Stimulated activated CD8-positive, alpha-beta memory T cell treated with anti-CD3 and anti-CD28 coated beads, Interleukin-15, amount 100 ng/mL, for 48 hours (primary cell): ENCODE measurements at places on chromosomes 11 and 22.

DNA sequence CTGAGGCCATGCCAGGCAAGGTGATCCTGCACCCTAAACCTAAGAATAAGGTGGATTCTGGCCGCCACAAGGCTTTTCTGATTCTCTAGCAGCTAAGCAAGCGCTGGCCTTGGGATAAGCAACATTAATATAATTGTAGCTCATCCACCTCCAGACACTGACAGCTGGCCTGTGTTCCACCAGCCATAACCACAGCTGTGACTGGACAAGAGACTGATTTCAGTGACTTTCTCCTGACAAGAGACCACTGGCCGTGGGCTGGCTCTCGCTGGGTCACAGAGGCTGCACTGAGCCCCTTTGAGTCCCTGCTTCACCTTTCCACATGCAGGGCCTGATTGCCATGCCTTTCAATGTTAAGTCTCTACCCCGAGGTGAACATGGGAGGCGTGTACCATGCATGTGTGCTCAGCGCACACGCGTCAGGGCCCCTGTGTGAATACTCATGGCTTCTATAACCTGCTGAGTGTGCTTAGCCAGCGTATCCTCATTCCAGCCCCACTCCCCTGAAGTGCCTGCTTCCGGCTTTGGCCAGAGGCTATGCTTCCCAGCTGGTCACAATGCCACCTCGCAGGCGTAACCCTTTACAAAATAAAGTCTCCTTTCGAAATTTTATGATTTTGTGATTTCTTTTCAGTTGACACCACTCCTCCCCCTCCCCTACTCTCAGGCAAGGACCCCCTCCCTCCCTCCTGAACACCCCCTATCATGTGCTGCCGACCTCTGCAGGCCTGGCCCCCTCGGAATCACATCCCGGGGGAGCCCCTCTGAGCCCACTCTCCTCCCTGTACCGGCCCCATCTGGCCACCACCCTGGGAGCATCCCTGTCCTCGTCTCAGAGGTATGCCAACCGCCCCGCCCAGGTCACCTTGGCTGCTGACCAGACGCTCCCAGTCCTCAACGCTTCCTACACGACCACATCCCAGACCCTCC lies 128.1 kb downstream of the CTTN start:
- no peak for DNase-seq

DNA sequence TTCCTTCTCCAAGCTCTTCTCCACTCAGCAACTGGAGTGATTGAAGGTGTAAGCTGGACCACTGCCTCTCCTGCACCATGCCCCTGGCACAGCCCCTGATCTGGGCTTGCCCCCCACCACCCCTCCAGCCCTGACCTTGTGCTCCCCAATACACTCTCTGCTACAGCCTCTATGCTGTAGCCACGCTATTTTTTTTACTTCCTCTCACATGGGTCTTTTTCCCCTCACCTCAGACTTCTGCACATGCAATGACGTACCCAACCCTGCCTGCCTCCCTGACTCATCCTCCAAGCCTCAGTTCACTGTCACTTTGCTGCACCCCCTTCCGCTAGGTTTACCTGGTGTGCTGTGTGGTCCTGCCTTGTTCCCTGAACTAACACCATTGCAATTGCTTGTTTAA lies 9.0 kb downstream of the CSNK2A3 start:
- no peak for DNase-seq

GRCh38 chr11:84894666-84895065 lies 732.5 kb downstream of the DLG2 start:
- no peak for DNase-seq

- no peak for DNase-seq
These were observed 1.2 kb downstream of the DPAGT1 start for GRCh38 chr11:119100246-119100970.

DNA sequence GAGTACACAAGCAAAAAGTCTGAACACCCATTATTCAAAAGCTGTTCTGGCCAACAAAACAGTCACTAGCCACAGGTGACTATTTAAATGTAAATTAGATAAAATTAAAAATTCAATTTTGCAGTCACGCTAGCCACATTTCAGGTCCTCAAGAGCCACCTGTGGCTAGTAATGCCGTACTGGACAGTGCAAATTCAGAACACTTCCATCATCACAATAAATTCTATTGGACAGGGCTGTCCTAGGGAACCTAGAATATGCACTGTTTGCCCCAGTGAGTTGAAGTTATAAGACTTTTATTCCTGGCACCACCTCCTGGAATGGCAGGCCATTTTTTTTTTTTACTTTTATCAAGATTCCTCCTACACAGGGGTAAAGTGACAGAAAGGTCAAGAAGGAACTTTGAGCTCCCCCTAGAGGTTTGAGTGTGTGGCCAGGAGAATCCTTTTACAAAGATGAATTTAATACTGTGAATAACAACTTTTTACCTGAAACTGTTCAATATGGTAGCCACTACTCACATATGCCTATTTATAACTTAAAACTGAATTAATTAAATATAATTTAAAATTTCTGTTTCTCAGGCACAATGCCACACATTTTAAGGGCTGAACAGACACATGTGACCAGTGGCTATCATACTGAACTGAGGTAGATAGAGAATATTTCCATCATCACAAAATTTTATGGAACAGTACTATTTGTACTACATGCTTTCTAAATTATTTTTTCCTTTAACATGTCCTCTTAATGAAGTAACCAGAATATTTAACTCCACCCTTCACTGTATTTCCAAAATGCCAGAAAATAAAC lies 6.5 kb downstream of the MSANTD2 start:
- no peak for DNase-seq

- no peak for DNase-seq
These were observed 2.5 kb downstream of the GNG3 start for GRCh38 chr11:62710001-62710345.

DNA sequence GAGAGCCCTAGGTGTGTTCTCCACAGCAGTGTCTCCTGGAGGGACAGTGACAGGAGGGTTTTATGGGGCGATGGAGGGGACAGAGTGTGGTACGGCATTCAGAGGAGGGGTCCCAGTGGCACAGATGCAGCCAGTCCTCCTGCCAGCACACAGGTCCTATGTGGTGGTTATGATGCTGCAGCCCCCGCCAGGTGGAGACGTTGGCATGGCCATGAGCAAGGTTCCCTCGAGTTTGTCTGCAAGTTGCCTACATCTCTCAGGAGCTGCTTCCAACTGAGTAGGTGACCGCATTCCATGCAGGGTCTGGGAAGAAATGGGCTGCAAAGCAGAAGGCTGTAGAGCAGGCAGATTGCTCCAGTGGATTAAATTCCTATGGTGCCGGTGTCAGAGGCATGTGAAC lies 646.0 kb downstream of the TBC1D22A start:
- no peak for DNase-seq

DNA sequence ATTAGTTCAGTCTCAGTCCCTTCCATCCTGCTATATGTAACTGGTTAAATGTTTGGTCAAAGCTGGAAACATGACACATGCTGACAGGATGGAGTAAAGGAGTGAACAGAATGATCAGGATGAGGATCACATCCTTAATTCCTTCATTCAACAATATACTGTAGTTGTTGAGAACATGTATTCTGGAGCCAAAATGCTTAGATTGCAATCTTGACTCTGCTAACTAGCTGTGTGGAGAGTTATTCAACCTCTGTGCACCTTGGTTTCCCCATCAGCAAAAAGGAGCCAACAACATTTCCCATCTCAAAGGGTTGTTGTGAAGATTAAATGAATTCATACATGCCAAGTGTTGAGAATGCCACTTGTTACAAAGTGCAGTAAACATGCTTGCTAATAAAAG lies 12.8 kb downstream of the ENTHD1 start:
- no peak for DNase-seq

GRCh38 chr11:66081505-66081904 lies 11.4 kb downstream of the PACS1 start:
- peak; percentile 39 for DNase-seq

DNA sequence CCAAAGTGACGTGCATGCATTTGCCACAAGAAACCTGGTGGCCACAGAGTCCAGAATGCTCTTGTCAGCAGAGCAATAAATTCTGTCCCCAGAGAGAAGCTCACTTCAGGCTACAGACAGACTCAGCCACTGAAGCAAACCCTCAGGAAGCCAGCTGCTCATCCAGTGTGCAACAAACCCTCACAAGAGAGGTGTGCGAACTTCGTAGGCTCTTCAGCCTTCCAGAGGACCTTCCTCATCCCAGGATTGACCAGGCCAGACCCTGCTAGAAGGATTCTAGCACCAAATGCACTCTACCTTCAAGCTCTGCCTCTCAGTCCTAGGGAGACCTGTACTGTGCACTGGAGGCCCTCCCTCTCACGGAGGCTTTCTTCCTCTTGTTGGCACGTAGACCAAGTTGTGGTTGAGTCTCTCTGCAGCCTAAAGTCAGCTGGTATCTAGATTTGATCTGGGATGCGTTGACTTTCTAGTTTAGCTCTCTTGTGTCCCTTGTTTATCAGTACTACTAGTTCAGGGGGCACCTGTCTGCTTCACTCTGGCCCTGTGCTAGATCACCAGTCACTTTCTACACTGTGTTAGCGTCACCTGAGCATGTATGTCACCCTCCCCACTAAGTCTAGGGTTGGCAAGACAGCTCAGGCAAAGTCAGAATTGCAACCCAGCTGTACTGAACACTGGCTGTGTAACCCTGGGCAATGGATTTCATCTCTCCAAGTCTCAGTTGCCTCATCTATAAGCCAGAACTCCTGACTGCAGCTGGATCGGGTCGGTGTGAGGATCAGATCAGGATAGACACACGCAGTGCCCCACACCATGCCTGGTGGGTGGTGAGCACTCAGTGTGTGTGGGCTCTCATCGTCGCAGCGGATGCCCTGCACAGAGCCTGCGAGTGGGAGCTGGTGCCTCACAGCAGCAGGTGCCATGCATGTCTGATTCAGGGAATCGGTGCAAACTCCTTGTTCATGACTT lies 22.1 kb upstream of the TMPRSS13 start:
- DNase-seq: no peak

- no peak for DNase-seq
These were observed 59.5 kb downstream of the NECTIN1 start for GRCh38 chr11:119669487-119669886.

GRCh38 chr11:120352405-120352804 lies 16.2 kb downstream of the ARHGEF12 start:
- DNase-seq: no peak
